ENCODE measurements at places on chromosomes 6 and 20.

DNA sequence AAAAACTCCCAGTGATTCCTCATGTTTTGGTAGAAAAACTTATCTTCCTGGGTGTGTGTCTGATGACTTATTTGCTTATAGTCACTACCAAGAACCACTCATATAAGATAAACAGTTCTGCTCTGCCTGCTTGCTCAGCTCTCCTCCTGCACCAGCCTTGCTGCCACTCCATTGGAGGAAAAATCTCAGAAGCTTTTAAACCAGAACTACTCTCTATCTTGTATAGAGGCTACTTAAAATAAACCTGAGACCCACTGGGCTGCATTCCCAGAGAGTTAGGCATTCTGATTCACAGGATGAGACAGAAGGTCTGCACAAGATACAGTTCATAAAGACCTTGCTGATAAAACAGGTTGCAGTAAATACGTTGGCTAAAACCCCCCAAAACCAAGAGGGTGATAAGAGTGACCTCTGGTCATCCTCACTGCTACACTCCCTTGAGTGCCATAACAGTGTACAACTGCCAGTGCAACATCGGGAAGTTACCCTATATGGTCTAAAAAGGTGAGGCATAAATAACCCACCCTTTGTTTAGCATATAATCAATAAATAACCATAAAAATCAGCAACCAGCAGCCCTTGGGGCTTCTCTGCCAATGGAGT, 728.3 kb downstream of the EPHA7 start:
- no peak for DNase-seq

DNA sequence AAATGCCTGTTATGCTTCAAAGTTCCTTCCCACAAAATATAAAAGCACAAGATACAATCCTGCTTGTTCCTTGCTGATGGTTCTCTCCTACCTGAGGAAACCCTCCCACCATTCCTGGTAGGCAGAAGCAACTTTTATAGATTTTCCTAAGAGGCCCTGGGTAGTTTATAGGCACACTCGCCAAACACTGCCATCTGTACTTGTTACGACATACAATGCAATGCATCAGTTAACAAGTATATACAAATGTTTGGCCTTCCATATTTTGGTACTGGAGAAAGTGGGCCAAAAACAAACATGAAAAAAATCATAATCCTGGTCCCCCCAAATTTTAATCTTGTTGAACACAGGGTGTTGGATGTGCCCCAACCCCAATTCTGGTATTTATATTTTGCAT, 16.6 kb downstream of the MCM9 start:
- no peak for DNase-seq

DNA sequence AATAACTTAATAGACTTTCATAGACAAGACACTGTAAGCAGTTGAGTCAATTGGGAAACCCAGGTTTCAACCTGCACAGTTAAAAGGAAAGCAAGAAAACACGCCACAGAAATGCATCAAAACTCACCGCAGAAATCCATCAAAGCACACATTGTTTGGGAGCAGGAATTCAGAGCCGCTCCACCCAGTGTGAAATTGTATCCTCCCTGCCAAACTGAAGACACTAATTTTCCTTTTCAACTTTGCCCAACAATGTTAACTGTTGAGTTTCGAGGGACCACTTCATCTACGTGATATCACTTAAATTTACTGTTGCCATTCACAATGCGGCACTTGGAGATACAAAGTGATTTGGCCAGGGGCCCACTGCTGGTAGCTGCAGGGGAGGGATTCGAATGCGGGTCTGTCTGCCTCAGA, 92.7 kb downstream of the DACT2 start:
- no peak for DNase-seq

DNA sequence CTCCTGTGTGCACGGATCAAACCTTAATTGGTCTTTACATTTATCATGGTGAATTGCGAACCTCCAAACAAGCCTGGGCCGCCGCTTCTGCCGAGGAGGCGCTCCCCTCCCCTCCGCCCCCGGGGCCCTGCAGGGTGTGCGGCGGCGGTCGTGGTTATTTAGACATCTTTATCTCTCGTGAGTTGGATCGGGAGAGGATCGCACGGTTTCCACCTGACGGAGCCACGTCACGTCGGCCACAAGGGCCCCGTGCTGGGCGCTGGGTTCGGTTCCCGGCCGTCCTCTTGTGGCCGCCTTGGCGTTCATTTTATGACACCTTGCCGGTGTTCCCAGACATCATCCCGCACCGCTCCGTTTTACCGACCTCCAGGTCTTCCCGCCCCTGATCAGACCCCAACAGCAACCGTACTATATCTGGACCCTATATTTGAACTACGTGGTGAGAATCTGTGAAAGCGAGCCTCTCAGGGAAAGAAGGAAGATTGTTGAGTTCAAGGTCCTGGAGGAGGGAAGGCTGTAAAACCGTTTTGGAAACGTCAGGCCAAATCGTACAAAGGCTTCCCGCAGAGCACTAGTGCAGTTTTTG, 1.3 kb upstream of the CNR1 start:
- DNase-seq: no peak

GRCh38 chr20:20297181-20297580, 70.7 kb upstream of the INSM1 start:
- DNase-seq: no peak

All from CD4-positive, CD25-positive, alpha-beta regulatory T cell (primary cell).